ENCODE measurements at places on chromosomes 13 and 19. TPM values are rescaled to one million over a fixed set of nuclear protein-coding genes. Genes with fewer than 3 reads are reported as not detected.

DNA sequence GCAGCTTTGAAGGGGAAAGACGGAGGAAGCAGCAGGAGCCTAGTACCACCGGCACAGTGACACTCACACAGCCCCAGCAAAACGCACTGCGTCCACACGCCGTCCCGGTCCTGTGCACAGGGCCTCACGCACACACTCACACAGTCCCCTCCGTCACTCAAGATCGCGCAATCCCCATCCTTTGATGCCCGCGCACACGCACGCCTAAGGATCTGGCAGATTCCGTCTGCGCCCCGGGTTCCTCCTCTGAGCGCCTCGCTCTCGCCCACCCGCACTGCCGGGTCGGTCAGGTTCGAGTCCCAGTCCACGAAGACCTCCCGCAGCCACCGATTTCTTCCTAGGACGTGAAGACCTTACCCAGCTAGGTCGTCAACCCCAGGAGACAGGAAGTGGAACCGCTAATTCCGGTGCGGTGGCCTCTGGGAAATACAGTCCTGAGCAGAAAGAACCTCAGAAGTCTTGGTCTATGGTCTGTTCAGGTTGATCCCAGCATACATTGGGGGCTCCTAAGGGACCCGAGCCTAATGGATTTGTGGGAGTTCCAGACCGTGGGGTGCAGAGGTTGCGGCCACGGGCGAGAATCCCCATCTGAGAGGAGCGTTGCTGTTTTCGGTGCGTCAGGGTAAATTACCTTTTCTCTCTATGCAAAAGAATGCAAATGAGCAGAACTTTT lies at the start of gene ZNF780B:
Gene ZNF780B (minus strand): TSS at position 400 of the 673 bp plus-strand sequence. CDS start 5,899 bp downstream, outside the sequence.
- DNase-seq: peak; percentile 69

DNA sequence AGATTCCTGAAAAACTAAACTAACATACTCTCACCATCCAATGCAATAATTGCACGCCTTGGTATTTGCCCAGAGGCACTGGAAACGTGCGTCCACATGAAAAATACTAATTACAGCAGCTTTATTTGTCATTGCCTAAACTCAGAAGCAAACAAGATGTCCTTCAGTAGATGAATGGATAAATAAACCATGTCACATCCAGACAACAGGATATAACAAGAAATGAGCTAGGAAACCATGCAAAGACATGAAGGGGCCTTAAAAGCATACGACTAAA lies 25.0 kb downstream of the ELL start:
- no peak for DNase-seq

GRCh38 chr13:85492283-85492682 lies 306.9 kb downstream of the SLITRK6 start:
- no peak for DNase-seq

DNA sequence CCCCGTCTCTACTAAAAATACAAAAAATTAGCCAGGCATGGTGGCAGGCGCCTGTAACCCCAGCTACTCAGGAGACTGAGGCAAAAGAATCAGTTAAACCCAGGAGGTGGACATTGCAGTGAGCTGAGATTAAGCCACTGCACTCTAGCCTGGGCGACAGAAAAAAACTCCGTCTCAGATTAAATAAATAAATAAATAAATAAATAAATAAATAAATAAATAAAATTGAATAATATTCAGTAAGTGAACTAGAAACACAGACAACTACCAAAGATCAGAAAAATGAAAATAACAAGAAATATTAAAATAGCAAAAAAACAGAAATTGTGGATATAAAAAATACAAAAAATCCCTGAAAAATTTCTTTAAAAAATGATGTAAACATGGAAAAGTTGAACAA lies 172.4 kb downstream of the ZNF486 start:
- no peak for DNase-seq

The ADGRE3 gene
- not detected for total RNA-seq

GRCh38 chr13:93151277-93151676 lies 75.3 kb upstream of the GPC6 start:
- DNase-seq: no peak

DNA sequence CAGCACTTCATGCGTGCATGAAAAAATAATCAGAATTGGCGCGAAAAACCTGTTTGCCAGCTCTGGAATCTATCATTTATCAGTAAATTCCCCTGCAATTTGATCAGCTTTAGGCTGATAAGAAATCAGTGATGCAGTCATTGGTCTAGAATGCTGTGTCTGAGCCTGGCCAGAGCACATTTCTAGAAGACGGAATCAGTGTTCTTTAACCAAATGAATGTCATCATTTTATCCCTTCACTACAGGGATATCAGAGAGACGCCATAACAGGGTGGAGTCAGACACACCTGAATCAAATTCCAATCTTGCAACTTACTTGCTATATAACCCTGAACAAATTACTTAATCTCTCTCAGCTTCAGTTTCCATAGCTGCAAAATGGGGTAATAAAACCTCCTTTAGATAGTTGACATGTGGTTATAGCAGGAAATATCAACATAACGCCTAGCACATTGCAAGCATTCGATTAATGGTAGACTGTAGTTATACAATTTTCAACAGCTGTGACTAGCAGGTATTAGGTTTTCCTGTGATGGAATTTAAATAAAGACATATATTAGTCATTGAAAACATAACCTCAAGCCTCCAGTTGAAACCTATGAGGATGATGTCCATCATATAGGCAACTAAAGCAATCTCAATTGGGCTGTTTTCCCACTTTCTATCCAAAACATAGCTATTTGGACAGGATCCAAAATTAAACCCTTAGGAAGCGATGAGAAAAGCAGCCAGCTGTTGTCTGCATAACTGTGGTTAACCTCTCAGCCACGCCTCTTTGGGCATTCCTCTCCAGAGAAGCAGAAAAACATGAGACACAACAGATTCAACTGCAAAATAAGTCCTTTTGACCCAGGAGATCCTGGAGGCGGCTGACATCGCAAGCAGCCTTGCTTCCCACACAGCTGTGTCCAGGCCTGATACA lies 51.6 kb upstream of the UBL3 start:
- peak; percentile 49 for DNase-seq

The KLF1 gene
- total RNA-seq: not detected

DNA sequence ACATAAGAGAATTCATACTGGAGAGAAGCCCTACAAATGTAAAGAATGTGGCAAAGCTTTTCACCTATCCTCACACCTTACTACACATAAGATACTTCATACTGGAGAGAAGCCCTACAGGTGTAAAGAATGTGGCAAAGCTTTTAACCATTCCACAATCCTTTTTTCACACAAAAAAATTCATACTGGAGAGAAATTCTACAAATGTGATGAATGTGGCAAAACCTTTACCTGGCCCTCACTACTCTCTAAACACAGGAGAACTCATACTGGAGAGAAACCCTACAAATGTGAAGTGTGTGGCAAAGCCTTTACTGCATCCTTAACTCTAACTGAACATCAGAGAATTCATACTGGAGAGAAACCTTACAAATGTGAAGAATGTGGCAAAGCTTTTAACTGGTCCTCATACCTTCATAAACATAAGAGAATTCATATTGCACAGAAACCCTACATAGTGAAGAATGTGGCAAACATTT lies 14.0 kb upstream of the ZNF506 start:
- no peak for DNase-seq

GRCh38 chr19:50794876-50795663 lies 4.9 kb downstream of the ACP4 start:
- DNase-seq: peak; percentile 68

DNA sequence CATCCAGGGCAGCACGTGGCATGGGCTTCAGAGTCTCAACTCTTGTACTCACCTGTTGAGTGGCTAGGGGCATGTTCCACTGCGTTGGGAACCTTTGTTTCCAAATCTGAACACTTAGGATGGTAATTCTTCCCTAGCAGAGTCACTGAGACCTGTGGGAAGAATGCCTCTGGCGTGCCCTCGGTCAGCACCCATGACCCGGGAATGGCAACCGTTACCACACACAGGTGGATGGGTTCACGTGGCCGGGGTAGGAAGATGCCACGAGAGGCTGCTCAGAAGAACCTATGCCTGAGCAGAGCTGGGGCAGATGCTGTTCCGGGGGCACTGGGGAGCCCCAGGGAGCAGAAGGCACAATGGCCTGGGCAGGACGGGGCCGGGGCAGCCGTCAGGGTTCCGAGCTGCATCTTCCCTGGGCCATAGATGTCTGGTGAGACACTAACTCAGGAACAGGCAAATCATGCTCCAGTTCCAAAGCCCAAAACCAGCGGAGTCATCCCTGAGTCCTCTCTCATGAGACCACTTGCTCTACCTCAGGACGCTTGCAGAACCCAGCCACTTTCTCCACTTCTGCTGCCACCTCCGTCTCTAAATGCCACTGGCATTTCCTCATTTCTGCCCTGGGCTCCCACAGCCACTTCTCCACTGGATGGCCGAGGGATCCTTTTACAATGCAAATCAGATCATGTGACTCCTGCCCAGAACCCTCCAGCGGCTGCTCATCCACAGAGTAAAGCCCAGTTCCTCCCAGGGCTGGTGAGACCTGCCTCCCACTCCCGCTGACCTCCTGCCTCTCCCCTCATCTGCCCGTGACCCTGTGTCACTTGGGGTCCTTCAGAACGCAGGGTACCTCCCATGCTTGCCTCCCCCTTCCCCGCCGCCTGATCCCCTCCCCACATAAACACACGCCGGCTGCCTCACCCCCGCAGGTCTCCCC lies 36.7 kb downstream of the FAM124A start:
- DNase-seq: no peak

The PINLYP gene
- total RNA-seq: 0.17 TPM

The KCNRG gene
- not detected for total RNA-seq

DNA sequence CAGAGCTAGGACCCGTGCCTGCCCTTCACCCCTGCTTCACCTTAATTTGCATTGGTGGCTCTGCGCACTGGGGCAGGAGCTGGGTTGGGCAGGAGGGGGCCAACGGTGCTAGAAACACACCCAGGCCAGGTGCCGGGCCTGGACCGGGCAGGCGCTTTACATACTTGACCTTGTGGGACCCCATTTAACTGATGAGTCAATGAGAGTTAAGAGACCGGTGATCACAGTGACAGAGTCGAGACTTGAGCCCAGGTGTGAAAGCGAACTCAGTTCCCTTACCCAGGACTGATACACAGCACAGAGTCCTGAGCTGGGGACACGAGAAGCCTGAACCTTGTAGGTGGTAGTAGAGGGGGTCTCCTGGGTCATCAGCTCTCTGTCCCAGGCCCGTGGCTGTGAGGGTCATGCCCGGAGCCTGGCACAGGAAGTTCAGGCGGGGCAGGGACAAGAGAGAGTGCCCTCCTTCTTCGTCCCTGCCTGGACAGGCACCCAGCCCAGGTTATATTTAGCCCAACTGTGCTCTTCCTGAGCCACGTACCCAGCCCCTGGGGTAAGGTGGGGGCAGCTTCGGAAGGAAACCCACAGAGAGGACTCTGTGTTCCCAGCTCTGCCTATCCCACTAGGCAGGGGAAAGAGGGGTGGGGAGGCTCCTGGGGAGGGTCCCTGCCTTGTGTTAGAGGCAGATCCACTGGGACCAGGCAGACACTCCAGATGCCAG lies 1.9 kb downstream of the PRX start:
- DNase-seq: no peak

The ZSCAN18 gene
- total RNA-seq: 45.3 TPM

DNA sequence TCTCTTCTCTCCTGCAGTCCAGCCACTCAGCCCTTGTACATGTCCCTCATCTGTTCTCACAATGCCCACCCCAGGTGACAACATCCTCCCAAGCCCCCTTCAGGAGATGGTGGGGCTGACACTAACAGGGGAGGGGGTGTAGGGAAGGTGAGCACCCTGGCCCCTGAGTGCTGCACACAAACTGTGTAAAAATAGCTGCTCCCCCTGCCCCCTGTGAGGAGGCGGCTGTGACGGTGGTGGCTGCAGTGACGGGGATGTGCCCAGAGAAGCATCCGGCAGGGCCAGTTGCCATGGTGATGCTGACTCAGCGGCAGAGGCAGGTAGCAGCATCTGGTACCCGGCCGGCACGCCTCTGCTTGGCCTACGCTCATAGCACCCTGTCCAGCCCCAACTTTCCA lies 13.0 kb upstream of the JUND start:
- no peak for DNase-seq

DNA sequence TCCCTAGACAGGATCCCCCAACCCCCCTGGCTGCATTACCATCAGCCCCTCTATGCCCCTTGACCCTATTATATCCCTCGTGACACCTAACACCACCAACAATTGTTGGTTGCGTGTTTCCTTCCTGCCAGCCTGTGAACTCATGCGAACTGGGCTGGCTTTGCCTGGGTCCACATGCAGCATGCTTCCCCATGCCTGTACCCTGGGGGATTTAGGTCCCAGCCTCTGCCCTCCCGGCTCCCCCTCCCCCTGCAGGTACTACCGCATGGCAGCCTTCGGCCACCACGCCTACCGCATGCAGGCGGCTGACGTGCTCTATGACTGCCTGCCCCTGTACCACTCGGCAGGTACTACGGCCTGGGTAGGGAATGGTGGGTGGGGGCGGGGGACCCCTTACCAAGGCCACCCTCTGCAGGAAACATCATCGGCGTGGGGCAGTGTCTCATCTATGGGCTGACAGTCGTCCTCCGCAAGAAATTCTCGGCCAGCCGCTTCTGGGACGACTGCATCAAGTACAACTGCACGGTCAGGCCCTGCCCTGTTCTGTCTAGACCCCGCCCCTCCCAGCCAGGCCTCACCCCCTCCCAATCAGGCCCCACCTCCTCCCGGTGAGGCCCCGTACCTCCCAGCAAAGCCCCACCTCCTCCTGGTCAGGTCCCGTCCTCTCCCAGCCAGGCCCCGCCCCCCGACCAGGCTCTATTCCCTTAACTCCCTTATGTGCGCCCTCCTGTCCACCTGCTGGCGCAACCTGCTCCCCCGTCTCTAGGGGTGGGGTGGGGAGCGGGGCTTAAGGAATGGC lies 18.5 kb downstream of the SLC27A1 start:
- DNase-seq: peak; percentile 28

DNA sequence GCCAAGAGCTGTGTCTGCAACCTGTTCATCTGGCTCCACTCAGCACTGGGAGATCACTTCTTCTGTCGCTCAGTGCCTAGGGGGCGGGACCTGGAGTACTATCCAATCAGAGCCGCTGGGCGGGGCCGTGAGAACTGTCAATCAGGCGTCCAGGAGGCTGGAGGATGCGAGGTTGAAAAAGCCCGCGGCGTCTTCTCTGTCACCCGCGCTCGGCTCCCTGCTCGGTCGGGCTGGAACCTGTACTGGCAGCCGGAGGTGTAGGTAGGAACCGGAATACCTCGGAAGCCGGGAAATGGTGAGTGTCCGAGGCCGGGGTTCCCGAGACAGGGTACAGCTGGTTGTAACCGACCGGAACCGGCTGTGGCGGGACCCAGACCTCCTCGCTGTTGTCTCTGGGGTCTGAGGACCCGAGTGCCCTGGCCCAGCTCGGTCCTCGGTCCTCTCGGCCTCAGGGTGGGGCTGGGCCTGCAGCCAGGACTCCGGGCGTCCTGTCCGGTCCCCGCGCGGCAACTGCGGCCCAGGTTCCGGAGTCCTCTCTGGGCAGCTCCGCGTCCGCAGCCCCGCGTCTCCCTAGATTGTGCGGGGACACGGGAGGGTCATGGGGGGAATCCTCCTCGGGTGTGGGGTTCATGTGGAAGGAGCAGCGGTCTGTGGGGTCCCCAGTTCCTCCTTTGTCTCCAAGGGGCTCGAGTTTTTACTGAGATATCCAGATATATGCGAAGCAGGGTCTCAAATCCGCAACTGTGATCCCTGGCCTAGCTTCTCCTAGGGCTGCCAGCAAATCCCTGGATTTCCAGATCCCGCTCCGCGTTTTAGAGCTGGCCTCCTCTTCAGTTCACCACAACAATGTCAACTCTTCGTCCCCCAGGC lies 42.6 kb downstream of the ZNF627 start:
- DNase-seq: peak; percentile 94

Measured in Calu3 (cell line).